ENCODE measurements at places on chromosomes 6 and 20.

GRCh38 chr6:170180671-170181337 is 110.1 kb downstream of the DLL1 start:
- no peak for DNase-seq

GRCh38 chr6:116396441-116396840 is 25.7 kb downstream of the DSE start:
- DNase-seq, result no peak

- DNase-seq, result no peak
Measured at GRCh38 chr20:59569305-59569704, 35.0 kb upstream of the PHACTR3 start.

DNA sequence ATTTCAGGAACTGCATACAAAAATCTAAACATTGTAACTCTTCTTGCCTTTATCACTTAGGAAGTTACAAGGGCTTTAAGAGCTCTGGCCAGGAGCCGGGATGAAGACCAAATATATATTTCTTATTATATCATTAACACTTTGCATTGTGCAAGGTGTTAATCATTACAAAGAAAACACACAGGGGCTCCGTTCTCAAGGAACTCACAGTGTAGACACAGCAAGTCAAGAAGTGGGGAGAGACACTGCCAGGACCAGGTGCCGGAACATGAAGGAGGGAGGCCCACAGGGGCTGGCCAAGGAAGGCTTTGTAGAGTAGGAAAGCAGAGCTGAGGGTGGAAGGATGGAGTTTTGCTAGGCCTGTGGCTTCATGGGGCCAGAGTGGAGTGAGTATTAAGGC is 17.4 kb downstream of the ITPR3 start:
- no peak for DNase-seq

DNA sequence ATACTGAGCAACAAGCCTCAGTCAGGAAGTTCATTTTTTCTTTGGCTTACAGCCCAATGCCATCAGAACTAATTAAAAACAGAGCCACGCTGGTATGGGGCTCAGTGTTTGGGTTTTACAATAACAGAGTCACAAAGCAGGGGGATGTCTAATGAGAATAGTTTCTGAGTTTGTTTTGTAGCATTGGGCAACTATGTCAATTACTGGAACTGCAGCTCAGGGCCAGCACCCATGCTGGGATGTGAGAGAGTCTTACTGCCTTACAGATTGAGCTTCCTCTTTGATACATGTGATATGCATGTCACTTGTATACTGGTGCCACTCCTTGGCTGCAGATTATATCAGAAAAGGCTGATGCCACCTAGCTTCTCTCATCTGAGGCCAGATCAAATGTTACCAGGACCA is 117.6 kb downstream of the TFAP2B start:
- DNase-seq, result no peak

- peak; percentile 15 for DNase-seq
Measured at GRCh38 chr20:19382386-19383340, 170.2 kb downstream of the SLC24A3 start.

DNA sequence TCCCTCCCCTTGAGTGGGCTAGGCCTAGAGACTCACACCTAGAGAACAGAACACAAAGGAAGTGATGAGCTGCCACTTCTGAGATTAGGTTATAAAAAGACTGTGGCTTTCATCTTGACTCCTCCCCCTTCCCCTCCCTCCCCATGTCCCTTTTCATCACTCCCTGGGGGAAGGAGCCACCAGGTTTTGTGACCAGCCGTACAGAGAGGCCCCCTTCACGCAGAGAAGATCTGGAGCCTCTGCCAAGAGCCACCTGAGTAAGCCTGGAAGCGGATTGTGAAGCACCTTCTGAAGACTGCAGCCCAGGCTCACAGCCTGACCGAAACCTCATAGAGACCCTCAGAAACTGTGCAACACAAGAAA is 118.4 kb upstream of the NXT1 start:
- no peak for DNase-seq

DNA sequence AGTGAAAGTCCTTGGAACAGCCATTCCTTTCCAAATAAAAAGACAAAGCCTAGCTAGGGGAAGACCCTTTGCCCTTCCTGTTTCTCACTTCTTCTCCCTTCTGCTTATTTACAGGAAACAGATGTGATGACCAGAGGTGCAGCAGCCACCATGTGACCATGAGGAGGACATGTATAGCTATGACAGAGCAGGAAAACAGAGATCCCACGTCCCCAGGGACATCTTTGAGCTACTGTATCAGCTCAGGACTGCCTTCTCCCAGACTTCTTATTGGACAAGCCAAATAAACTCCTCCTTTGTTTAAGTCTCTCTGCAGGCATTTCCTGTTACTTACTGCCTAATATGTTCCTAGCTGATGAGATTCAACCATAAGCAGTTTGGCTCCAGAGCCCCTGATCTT is 133.1 kb upstream of the MLN start:
- DNase-seq, result no peak

GRCh38 chr6:150588888-150589499 is 10.7 kb upstream of the PLEKHG1 start:
- DNase-seq, result peak; percentile 2

DNA sequence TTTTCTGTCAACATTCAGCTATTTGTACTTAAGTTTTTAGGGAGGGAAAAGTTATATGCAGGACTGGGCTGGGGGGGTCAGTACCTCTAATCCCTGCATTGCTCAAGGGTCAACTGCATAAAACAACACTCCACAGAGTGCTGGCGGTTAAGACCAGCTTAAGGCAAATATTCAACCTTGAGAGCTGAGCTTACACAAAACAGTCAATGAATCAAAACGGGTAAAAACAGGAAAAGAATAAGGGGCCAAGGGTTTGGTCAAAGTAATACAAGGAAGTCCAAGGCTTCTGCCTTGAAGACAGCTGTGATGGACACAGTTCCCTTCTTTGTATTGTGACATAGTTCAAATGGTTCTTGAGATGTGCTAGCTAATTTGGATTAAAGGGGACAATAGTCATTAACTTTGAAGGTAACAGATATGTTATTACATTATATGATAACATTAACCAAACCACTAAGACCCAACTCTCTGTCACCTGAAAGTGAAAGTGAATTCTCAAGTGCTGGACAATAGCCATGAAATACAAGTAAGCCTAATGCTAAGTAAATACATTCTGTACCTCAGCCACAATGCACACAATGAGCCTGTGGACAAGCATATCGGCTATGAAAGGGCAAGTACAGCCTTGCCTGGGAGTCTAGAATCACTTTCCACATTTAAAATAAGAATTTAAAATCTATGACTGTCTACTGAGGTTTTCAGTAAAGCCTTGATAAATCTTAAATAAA is 106.8 kb downstream of the PDE10A start:
- peak; percentile 88 for DNase-seq

Data from NCI-H1092 (cell line).